Activated CD4-positive, alpha-beta memory T cell treated with anti-CD3 and anti-CD28 coated beads, Interleukin-2, amount 10 ng/mL, durations not matched to agents 7 days and 5 days (primary cell): ENCODE measurements at places on chromosomes 2 and 18. TPM values are rescaled to one million over a fixed set of nuclear protein-coding genes. Genes with fewer than 3 reads are reported as not detected.

The B4GALT6 gene
- total RNA-seq: 0.91 TPM

The TMEM169 gene
- 2.3 TPM for total RNA-seq

The LHCGR gene
- not detected for total RNA-seq

The FAM161A gene
- total RNA-seq: 2.5 TPM

- no peaks in the 10 kb centered on the region for H3K36me3 ChIP-seq
- no peak for DNase-seq
- H3K27me3 ChIP-seq: no peaks in the 10 kb centered on the region
- no peaks in the 10 kb centered on the region for H3K4me1 ChIP-seq
- no peak overlapping the region for H3K27ac ChIP-seq
Measured at GRCh38 chr18:61080954-61081528, 252.2 kb upstream of the CDH20 start.

DNA sequence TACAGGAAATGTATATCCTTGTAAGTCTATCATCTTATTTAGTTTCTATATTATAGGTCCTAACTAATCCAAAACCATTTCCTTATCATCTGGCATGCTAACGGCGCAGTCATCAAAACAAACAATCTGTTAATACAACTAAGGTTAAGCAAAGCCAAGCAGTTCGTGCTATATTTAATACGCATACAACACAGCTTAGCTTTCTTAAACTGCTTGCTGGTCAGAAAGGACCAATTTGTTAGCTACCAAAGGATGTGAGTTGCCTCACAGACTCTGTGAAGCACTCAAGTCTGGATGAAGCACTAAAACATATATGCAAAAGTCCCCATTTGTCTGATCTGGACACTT lies 67.0 kb downstream of the ZEB2 start:
- H3K27me3 ChIP-seq: no peaks in the 10 kb centered on the region
- no peak for DNase-seq
- H3K36me3 ChIP-seq: no peaks in the 10 kb centered on the region
- no peak overlapping the region for H3K27ac ChIP-seq

DNA sequence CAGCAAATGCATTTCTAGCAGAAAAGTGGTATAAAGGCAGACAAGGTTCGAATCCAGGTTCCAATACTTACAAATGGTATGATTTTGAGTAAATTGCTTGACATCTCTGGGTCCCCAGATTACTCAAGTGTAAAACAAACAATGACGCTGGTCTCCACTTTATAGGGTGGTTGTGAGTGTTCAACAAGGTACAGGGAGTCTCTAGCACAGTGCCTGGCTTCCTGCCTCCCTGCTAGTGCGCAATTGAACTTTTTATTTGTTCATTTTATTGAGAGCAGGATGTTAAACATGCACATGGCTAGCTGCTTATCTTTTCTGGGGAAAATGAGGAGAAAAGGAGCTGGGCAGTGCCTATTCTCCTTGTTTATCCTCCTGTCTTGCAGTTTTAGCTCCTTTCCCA lies 74.9 kb upstream of the MYL1 start:
- H3K4me3 ChIP-seq: no peak overlapping the region
- no peak for DNase-seq
- H3K4me1 ChIP-seq: no peaks in the 10 kb centered on the region
- H3K27me3 ChIP-seq: no peaks in the 10 kb centered on the region
- H3K27ac ChIP-seq: no peak overlapping the region

- no peaks in the 10 kb centered on the region for H3K27me3 ChIP-seq
- DNase-seq: no peak
- H3K4me1 ChIP-seq: no peaks in the 10 kb centered on the region
- H3K36me3 ChIP-seq: no peaks in the 10 kb centered on the region
- H3K27ac ChIP-seq: no peak overlapping the region
Measured at GRCh38 chr2:220626603-220627002, 945.5 kb downstream of the EPHA4 start.

DNA sequence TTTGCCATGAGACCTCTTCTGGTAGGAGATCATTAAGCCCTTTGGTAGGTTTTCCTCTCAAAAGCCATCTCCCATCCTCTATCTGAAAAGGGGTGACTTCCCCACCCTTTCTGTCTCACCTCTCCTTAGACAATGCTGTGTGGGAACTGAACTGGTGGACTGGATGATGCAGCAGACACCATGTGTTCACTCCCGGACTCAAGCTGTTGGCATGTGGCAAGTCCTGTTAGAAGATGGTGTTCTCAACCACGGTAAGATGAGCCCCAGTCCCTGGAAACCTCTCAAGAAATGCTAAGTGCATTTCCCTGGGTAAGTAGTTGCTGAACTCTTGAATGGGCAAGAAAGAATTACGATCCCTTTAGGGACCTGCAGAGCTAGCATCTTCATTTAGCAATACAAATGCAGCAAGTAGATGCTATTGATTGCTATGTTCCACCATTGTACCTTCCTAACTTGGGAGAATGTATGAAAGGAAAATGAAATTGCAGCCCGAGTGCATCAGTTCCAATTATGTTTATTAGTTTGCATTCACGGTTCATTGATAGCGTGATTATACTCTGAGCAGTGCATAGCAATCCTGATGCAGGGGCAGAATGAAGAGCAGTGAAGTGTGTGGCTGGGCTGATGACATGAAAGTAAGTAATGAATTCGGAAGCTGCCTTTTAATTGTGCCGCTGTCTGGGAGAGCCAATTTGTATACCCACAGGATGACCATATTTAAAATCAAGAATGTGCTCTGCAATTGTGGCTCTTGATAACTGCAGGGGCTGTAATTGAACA lies 110.0 kb upstream of the MAP3K20 start:
- peaks cover 29% of the 10 kb centered on the region for H3K27me3 ChIP-seq
- H3K4me3 ChIP-seq: no peak overlapping the region
- DNase-seq: no peak

DNA sequence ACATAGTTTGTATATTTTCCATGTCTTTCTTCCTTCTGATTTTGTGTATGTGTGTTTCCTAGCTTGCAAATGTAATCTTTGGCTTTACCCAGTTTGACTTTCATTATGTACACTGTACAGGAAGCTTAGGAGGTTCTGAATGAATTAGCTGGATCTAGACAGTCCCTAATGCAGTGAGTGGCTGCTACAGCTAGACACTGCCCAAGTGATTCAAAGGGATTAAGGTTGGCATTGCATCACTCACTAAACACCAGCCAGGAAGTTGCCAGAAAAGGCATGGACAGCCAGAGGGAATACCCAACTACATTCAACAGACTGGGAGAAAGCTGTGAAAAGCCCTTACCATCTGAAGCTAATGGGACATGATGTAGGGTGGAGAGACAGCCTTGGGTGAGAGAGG lies 316.0 kb upstream of the MEX3C start:
- peaks cover 2% of the 10 kb centered on the region for H3K27me3 ChIP-seq
- no peak for DNase-seq
- no peak overlapping the region for H3K27ac ChIP-seq
- no peaks in the 10 kb centered on the region for H3K36me3 ChIP-seq
- no peak overlapping the region for H3K4me3 ChIP-seq
- no peaks in the 10 kb centered on the region for H3K4me1 ChIP-seq

GRCh38 chr2:6148882-6149281 lies 456.7 kb downstream of the SOX11 start:
- no peak for DNase-seq
- no peaks in the 10 kb centered on the region for H3K27me3 ChIP-seq
- H3K4me1 ChIP-seq: no peaks in the 10 kb centered on the region

DNA sequence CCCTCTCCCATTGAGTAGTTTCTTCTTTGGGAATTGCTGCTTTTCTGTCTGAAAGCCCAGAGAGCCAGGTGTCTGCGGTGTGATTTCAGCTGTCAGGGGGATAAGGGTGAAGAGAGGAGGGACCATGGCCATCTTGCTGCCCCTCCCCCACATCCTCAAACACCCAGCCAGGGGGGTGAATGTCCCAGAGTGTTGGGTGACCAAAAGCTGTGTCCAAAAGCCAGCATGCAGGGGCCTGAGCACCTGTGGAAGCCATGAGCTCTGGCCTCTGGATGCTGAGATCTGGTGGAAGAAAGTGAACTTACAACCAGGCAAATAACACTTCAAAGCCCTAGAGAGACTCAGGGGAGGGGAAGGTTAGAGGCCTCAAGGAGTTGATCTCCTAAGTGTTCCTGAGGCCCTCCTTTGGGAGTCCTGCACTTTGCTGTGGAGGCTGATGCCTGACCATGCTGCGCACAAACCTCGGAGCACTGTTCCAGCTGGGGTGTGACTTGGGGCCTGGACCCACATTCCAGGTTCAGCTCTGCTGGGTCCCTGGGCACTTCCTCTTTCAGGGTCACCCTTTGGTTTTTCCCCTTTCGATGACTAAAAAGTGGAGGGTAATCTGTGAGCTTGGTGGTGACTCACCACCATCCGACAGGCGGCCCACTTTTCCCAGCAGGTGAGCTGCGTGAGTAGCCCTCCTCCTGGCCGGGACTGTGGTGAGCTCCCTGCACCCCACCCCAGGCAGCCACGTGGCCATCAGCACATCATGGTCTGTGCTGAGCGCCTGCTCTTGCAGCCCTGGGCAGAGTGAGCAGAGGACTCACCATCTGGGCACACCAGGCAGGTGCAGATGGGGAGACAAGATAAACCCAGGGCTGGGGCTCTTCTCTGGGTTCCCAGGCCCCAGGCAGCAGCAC lies 66.8 kb upstream of the FOSL2 start:
- H3K4me3 ChIP-seq: no peak overlapping the region
- peaks cover 22% of the 10 kb centered on the region for H3K36me3 ChIP-seq
- H3K4me1 ChIP-seq: peaks cover 34% of the 10 kb centered on the region
- no peaks in the 10 kb centered on the region for H3K27me3 ChIP-seq
